ENCODE measurements at places on chromosomes 2 and 18. TPM values are rescaled to one million over a fixed set of nuclear protein-coding genes. Genes with fewer than 3 reads are reported as not detected.
A peak's percentile ranks its signal among the peaks of the same experiment; 100 is the strongest.

- no peak for DNase-seq
These were observed 328.0 kb upstream of the CRIM1 start for GRCh38 chr2:36027616-36028015.

GRCh38 chr2:237487496-237487895 is 445 bp downstream of the MLPH start:
- DNase-seq = no peak

DNA sequence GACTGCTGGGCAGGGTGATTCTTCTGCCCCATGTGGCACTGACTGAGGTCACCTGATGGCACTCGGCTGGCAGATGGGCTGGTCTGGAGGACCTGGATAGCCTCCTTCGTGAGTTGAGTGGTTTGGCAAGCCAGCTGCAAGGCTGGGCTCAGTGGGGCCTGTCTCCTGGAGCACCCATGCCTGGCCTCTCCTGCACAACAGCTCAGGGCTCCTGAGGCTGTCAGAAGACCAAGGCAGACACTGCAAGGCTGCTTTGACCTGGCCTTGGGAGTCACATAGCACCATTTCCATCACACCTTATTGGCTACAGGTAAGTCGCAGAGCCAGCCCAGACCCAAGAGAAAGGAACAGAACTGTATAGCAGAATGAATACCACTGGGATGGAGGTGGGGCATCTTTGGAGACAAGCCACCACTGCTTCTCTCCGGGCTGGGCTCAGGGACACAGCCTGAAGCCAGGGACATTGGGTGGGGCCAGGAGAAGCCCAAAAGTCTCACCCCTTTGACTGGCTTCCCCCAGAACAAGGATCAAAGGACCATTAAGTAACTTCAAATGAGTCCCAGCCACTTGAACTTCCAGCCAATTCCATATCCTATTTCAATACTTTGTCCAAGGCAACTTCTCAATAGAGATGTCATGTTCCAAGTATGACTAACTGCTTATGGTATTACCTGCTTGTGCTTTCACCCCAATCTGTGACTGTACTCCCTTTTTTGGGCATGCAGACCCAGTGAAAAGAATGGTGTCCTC is 156.3 kb downstream of the CABLES1 start:
- DNase-seq = no peak

GRCh38 chr2:27134781-27135477 is 493 bp upstream of the PREB start:
- no peak for DNase-seq

Gene ICA1L
- total RNA-seq = 3.9 TPM

Gene UGT1A9
- total RNA-seq = not detected

- no peak for DNase-seq
These were observed 127.8 kb upstream of the RGPD4 start for GRCh38 chr2:107698861-107699260.

- DNase-seq = peak; percentile 3
These were observed 226.2 kb downstream of the ASXL3 start for GRCh38 chr18:33804258-33804657.

GRCh38 chr18:58580078-58580477 is 48.8 kb downstream of the ALPK2 start:
- DNase-seq = peak; percentile 49

DNA sequence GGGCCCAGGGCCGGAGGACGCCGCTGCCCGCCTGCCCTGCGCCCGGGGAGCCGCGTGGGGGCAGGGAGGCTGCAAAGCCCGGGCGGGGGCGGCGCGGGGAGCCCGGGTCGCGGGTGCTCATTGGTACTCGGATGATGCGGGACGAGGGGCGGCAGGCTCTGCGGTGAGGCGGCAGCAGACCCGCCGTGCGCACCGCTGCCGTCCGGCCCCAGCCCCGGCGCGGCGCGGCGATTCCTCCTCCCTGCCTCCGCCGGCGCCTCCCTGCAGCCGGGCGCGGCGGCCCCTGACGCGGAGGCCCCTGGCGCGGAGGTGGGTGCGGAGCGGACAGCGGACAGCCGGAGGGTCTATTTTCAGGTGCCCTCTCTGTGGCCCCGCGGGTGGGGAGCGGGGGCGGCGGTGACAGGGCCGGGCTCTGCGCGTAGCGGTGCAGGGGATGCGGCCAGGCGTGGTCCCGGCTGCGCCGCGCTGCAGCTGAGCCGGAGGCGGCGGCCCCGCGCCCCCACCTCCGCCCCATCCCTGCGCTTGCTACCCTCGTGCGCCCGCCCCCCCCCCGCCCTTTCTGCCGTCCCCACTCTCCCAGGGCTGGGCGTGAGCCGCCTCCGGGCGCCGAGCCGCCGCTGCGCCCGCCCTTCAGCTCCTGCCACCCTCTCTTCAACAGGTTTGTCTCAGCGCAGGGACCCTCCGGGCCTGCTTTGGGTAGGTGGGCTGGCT is 640 bp downstream of the SPTBN1 start:
- DNase-seq = peak; percentile 68

- no peak for DNase-seq
These were observed 52.9 kb downstream of the TMEM163 start for GRCh38 chr2:134665727-134666506.

DNA sequence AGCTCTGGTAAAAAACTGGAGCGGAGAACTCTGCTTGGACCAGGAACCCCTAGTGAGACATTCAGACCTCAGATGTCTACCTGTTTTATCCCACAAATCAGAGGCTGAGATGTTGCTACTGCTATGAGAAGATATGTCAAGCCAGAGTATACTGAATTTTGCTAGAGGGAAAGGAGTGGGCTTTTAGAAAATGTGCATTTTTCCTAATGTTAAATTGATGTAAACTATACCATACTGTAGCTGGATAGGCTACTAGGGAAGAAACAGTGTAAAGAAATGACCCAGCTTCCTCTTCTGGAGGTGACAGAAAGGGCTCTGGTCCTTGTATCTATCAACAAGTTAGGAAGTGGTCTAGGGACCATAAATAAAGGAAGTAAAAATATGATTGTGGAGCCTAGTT is 65.0 kb downstream of the SLC39A10 start:
- DNase-seq = no peak

DNA sequence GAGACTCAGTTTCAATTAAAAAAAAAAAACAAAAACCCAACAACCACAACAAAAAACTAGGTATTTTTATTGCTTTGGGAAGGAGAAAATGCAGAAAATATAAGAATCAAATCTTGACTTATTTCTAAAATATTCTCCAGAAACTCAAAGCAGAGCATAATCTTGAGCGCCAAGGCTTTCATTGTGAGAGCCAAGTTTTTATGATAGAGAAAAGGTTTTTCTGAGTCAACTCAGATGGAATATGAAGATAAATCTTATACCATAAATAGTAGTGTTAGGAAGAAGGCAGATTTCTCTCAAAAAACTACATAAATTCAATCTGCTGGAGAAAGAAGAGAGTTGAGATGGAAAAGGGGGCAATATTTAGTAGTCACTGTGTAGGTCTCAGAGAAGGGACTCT is 121.2 kb upstream of the OSR1 start:
- no peak for DNase-seq
